HFF-Myc (cell line): ENCODE measurements at places on chromosomes 16 and 17.

DNA sequence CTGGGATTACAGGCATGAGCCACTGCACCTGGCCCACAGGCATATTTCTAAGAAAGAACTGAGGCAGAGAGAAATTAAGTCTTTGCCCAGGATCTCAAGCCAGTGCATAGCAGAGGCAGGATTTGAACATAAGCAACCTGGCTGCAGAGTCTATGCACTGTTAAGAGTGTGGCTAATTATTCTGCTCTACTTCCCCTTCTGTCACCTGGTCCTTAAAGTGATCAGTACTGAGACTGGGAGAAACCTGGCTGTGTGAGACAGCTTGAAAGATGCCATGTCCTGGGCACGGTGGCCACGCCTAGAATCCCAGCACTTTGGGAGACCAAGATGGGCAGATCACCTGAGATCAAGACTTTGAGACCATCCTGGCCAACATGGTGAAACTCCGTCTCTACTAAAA, 58.1 kb downstream of the IQCK start:
- DNase-seq: no peak

DNA sequence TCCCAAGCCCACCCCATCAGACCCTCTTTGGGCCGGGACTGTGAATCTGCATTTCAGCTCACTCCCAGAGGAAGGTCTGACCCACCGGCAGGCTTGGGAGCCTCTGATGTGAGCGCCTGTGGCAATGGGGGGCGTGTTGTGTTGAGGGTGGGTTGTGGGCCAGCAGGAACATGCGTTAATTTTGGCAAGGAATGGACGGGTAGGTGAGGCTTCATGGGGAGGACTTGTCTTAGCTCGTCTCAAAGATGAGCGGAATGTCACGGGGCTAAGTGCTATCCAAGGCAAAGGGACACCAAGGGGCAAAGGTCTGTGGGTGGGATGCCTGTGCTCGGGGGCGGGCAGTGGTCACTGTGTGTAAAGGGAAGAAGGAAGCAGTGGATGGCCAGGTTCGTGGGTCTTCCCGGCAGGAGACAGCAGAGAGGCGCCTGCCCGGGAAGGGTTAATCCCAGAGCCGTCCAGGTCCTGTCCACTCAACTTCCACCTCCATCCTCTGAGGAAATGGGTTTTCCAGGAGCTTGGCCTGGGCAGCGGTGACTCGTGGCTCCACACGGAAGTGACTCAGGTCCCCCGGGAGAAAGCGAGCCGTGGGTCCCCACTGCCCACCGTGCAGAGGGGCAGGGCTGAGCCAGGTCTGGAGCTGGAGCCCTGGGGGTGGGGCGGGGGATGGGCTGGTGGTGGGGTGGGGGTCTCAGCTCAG, 17.4 kb downstream of the ADGRG1 start:
- DNase-seq: no peak

- DNase-seq: peak; percentile 40
Measured at GRCh38 chr17:42937712-42938596, 26.3 kb downstream of the AARSD1 start.

GRCh38 chr16:31529108-31529936, 1.6 kb downstream of the AHSP start:
- DNase-seq: no peak

GRCh38 chr17:15351925-15352324, 10.5 kb upstream of the TEKT3 start:
- no peak for DNase-seq

DNA sequence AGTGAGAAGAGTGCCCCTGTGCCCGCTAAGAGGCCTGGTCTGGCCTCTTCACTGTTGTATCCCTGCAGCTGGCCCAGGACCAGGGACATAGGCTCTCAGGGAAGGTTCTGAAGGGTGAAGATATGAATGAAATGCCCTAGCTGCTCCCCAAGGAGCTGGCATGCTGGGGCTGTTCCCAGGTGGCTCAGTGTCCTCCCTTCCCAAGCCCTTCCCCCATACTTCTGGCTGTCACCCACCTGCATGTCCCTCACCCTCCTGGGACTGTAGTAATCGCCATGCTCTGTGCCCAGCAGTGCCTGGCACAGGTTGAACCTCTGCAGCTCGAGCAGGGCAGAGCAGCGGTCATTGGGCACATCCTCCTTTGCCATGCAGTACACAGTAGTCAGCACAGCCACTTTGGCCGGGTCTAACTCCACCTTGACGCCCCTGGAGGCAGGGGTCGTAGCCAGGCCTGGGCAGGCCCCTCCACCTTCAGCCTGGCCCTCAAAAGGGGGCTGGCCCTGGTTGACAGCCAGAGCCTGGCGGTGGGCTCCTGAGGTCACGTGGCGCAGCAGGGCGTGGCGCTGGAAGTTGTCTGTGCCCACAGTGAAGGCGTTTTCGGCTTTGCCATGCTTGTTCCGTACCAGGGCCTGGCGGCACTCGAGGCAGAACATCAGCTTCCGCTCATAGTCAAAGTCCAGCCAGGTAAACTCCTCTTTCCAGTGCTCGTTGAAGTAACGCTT, 7.6 kb downstream of the C17orf113 start:
- DNase-seq: no peak

GRCh38 chr16:57807968-57808528, 5.8 kb upstream of the KIFC3 start:
- DNase-seq: no peak

DNA sequence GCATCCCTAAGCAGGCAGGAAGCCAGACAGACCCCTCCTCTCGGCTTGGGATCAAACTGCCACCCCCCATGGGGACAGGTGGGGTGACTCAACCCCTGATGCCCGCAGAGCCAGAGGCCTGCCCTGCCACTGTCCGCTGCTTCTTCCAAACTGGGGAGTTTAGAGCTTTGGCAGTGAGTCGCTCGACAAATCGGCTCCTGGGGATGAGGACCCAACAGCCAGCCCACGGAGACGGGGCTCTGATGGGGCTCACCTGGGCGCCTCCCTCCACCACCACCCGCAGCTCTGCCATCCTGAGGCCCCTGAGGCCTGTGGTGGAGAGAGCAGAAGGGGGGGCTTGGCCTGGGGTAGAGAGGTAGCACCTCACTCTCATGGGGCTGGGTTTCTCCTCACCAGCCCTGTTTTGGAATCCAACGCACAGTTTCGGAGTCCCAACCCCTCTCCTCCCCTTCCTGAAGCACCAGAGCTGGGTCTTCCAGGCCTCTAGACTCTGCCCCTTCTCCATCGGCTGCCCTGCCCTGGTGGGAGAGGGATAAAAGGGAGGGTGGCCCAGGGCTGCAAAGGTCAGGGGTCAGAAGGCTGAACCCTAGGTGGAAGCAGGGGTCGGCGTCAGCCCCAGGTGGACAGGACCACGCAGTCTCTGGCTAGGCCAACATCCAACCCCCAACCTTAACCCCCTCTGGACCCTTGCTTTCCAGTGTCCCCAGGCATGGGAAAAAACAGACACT, 5.8 kb downstream of the PRSS22 start:
- no peak for DNase-seq

- no peak for DNase-seq
Measured at GRCh38 chr16:83953796-83954576, 946 bp downstream of the OSGIN1 start.

DNA sequence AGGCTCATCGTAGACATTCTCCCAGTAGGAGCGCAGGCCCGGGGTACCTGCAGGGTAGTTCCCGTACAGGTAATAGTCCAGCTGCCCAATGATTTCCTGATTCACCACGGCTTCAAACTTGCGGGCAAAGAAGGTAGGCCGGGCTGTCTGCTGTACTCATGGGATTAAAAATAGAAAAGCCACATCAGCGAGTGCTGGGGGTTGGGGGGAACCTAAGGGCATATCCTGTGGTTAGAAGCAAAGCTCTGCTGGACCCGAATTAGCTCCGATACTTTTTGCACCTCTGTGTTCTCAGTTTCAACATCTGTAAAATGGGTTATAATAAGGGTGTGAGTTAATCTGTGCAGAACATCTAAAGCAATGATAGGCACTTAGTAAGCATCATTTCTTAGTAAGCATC, 336.2 kb downstream of the XYLT1 start:
- DNase-seq: no peak

GRCh38 chr17:27430882-27431491, 25.3 kb upstream of the KSR1 start:
- peak; percentile 16 for DNase-seq

GRCh38 chr17:33989361-33990148, 265.5 kb upstream of the CCL2 start:
- no peak for DNase-seq

DNA sequence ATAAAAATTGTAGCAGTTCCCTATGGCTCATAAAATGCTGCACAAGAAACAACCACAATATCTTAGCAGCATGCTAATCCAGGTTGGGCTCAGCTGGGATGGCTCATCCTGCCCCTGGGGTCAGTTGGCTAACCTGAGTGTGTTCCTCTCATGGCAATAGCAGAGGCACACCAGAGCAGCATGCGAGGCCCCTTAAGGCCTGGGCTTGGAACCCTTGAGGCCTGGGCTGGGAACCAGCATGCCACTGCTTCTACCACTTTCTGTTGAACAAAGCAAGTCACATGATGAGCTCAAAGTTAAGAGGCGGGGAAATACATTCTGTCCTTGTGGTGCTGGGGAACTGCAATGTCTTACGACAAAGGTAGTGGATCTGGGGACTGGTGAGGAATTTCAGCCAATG, 154.4 kb upstream of the FOXF1 start:
- no peak for DNase-seq

DNA sequence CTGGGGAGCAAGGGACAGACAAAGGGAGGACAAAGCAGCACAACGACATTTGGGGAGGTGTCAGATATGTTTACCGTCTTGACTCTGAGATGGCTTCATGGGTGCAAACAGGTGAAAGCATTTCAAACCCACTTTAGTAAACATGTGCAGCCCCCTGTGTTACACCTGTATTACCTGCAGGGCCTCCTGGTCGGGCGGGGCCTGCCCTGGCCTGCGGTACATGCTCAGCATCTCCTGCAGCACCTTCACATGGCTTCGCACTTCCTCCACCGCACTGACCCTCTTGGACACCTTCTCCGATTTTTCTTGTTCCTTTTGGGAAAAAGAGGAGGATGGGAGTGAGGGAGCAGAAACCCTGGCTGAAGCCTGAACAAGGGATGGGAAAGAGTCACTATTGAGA, 24.5 kb downstream of the GGA2 start:
- no peak for DNase-seq

DNA sequence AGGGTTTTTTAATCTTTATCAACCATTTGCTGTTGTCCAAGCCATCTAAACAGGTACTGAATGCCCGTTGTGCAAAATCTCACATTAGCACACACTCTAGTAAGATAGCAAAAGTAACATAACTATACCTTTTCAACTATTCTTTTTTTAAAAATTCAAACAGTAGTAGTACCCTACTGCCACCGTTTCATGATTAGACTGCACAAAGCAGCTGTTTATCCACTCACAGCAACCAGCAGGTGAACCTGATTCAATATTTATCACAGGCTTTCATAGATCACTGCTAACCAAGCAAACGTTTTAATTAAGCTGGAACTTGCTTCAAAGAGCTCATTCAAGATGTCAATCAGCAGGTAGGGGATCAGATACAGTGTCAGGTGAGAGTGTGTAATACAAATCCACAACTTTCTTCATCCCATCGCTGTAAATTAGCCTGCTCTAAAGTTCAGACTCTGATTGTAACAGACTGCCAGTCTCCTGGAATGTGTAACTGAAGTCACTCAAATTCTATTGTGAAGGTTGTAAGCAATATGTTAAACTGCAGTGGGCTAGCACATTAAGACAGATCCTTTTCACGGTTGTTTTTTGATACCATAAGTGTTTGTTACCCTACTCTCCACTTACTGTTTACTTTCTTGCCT, 47.3 kb downstream of the BRIP1 start:
- no peak for DNase-seq

- DNase-seq: no peak
Measured at GRCh38 chr16:3149630-3150345, 15.0 kb downstream of the ZNF213 start.

- no peak for DNase-seq
Measured at GRCh38 chr17:29159306-29159860, 20.8 kb downstream of the MYO18A start.

- DNase-seq: no peak
Measured at GRCh38 chr16:70701596-70701995, 15.7 kb upstream of the MTSS2 start.

DNA sequence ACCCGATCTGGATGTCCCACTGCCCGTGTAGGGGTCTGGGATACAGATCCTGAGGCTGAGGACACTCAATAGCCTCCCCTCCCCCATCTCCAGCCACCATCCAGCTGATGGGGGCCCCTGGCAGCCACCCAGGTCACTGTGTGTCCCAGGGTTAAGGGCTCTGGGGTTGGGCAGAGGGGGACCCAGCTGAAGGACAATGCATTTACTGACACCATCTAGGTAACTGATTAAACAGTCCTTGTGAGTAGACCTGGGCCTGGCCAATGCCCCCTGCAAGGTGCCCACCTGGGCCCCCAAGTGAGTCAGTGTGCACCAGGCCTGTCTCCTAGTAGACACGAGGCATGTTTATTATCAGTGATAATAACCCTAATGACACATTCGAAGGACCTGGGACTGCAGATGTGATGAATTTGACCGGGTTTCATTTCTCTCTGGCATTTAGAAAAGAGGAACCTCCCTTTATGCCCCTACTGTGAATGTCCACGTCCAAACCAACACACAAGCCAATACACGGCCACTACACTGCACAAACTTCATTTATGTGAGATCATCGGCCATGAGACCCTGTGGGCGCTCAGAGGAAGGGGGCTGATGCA, 261.9 kb upstream of the FOXF1 start:
- DNase-seq: no peak

DNA sequence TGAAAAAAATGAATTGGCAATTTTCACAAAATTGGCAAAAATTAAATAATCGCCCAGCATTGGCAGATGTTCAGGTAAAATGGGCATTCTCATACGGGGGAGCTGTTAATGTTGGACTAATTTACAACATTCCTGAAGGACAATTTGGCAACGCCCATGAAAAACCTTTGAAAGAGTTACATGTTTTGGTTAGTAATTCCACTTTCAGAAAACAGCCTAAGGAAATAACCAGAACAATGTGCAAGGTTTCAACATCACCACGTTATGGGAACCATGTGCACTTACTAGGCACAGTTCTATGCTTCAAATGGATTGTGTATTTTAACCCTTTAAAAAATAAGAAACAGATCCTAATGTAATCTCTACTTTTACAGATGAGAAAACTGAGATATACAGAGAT, 62.7 kb downstream of the CDYL2 start:
- DNase-seq: no peak

DNA sequence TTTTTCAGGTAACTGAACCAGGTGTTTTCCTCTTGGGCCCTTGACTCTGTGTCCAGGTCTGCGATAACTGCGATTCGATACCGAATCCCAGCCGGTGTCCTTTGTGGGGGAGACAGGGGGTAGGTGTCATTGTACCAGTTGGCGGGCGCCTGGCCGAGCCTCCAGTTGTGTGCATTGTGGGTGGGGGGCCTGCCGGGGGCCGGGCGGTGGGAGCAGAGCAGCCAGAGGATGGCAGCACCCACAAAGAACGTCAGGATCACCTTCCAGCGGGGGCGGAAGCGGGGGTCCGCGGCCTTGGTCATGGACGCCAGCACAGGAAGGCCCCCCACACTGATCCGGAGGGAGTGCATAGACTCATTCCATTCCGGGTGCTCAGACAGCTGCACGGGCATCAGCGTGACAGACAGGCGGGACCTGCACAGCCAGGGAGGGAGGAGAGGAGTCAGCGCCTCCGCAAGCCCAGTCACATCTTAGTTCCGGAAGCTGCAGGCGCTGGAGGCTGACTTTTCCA, 12.3 kb downstream of the CANT1 start:
- no peak for DNase-seq
